ENCODE measurements at places on chromosomes 12 and 14.

DNA sequence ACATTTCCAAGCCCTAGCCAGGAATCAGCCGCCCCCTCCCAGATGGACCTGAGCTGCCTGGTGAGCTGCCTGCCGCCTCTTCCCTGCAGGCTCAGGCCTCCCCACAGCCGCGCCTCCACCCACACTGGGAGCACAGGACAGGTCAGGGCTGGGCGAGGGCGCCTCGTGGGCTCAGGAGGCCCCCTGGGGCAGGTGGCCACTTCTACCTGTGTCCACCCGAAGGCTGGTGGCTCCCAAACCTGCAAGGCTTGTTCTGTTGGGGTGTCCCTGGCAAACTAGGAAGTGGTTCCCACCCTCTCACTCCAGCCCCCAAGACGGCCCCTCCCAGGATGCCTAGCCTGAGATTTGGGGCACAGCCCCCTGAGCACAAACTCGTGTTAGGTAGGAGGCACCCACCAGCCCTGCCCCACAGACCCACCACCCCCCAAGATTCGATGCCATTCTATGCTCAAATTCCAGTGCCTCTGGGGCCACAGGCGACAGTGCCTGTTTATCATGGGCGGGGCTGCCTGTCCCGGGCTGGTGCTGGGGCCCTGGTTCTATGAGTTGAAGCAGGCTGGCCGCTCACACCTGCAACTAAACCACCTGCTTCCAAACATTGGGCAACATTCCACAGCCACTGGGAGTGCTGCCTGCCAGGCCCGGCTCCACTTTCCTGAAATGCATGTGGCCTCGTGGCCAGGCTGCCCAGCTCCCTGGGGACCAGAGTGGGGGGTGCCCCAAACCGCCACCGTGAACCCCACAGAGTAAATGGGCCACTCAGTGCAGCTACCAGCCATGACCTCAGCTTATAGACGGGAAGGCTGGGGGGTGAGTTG is 6.8 kb downstream of the MMP17 start:
- DNase-seq: no peak

DNA sequence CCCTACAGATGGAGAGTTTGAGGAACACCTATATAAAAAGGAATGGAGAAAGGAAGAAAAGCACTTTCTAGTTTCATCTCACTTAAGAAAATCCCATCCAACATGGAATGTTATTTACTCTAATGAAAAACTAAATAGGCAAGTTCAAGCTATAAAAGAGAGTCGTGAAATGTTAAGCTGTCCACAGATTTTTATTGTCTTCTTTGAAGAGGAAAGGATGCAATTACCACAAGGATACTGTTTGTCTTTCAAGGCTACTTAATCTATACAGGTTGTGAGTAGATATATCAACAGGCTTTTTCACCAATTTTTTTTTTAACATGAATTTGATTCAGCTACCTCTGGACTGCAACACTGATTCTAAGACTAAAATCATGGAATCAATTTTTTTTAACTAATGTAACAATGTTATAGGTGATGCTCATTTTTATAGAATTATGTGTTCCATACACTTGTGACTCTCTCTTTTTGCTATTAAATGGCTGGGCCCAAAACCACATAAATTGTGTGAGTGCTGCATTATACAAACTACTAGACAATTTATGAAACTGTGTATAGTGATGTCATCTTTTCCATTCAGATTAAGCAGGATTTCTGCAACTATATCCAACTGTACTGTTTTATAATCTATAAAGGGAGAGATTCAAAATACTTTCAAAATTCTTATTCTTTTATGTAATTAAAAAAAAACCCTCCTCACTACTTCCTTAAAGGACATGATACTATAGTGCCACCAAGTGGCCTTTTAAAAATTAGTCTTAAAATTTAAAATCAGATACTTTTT is 26.8 kb upstream of the BMAL2 start:
- no peak for DNase-seq

GRCh38 chr14:76768671-76769500 is 7.6 kb downstream of the VASH1 start:
- DNase-seq: no peak

GRCh38 chr14:55446127-55446736 is 5.8 kb upstream of the TBPL2 start:
- peak; percentile 20 for DNase-seq

- no peak for DNase-seq
These were observed 20.3 kb upstream of the FAIM2 start for GRCh38 chr12:49923880-49924556.
